T-cell (primary cell): ENCODE measurements at places on chromosomes 7 and 10. TPM values are rescaled to one million over a fixed set of nuclear protein-coding genes. Genes with fewer than 3 reads are reported as not detected.

The TLX1 gene
- not detected for total RNA-seq

The KCNH2 gene
- 4.6 TPM for total RNA-seq

DNA sequence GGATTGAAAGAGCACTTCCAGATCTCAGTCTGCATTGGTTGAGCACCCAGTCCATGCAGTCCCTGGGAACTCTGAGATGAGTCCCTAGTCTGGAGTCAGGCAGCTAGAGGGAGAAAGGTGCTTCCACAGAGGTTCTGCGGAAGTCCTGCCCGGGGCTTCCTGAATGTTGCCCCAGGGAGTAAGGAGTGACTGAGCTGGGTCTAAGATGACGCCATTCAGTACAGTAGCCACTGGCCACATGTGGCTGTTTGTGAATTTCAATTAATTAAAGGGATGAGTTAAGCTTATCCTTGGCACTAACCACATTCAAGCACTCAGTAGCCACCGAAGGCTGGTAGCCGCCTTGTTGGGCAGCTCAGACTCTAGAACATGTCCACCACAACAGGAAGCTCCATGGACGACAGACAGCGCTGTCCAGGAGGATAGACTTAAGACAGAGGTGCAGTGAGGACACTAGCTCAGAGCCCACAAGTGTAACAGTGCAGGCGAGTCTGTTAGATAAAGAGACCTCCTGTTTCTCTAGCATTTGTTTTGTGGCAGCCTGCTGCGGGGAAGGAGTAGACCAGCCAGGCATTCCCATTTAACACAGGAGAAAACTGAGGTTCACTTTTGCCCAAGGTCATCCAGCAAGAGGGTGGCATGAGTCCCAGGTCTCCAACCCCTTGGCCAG, 101.6 kb upstream of the PPIF start:
- DNase-seq = no peak
- peaks cover 84% of the 10 kb centered on the region for H3K4me1 ChIP-seq
- no peaks in the 10 kb centered on the region for H3K27me3 ChIP-seq
- no peak overlapping the region for H3K4me3 ChIP-seq
- H3K36me3 ChIP-seq = no peaks in the 10 kb centered on the region

DNA sequence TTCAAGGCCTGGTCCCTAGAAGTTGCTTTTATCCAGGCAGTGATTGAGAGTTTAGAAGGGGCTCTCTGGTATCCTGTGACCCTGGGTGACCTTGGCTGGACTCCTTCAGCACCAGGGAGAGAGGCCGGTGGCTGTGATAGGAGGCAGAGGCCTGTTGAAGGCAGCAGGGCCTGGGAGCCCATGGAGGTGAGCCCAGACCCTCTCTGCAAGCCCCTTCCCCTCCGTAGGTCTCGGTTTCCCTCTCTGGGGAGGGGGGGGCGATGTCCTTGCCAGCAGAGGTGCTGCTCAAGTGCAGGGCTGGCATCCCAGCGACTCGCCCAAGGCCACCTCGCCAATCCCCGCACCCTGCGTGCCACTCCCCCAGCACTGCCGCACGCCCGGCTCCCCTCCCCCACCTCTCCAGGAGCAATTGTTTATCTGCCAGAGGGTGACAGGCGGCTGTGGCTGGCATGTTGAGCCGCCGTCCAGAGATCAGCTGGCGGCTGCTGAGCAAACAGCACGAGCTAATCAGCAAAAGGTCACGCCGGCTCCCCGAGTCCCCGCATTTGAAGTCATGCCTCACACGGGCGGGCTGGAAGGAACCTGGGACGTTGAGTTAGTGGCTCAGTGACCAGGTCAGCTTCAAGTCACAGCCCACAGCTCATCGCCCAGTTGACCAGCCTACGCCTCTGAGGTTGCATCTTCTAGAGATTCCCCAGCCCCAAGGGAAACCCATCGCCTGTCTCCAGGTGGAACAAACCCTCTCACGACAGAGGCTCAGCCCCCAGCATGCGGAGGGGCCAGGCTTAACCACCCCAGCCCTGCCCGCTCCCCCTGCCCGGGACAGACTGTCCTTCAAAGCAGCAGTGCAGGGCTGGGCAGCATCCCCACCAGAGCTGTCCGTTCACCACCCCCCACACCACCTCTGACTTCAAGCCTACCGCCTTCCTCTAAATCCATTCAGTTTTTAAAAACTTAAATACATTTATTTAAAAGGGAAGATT, 43.7 kb downstream of the ELFN1 start:
- no peak for DNase-seq
- H3K27ac ChIP-seq = no peak overlapping the region
- no peaks in the 10 kb centered on the region for H3K36me3 ChIP-seq
- no peaks in the 10 kb centered on the region for H3K4me1 ChIP-seq
- no peak overlapping the region for H3K4me3 ChIP-seq

DNA sequence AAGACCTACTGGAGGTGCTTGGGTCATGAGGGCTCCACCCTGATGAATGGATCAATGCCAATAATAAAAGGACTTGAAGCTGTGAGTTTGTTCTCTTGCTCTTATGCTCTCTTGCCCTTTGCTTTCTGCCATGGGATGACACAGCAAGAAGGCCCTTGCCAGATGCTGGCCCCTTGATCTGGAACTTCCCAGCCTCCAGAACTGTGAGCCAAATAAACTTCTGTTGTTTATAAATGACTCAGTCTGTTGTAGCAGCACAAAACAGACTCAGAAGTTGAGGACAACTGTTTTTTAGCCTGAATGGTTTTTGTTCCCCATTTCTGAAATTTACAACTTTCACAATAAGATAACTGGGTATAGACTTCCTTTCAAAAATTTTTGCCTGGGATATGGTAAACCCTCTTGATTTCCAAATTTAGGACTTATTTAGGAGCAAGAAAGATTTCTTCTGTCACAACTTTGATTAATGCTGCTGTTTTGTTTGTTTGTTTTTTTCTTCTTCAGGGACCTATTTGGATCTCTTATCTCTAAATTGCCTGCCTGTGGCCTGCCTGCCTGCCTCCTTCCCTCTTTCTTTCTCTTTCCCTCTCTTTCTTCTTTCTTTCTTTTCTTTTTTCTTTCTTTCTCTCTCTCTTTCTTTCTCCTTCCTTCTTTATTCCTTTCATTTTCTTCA, 12.1 kb downstream of the ENTPD1 start:
- H3K36me3 ChIP-seq = no peaks in the 10 kb centered on the region
- H3K4me3 ChIP-seq = no peak overlapping the region
- no peaks in the 10 kb centered on the region for H3K27me3 ChIP-seq
- no peaks in the 10 kb centered on the region for H3K4me1 ChIP-seq

GRCh38 chr10:54485971-54486370, 315.1 kb downstream of the PCDH15 start:
- H3K27me3 ChIP-seq = no peaks in the 10 kb centered on the region
- DNase-seq = no peak
- no peaks in the 10 kb centered on the region for H3K4me1 ChIP-seq
- no peak overlapping the region for H3K27ac ChIP-seq
